ENCODE measurements at places on chromosomes 4 and X. TPM values are rescaled to one million over a fixed set of nuclear protein-coding genes. Genes with fewer than 3 reads are reported as not detected.

GRCh38 chrX:129830494-129830893 lies 13.2 kb downstream of the ZDHHC9 start:
- peaks cover 9% of the 10 kb centered on the region for H3K4me1 ChIP-seq
- DNase-seq = no peak
- H3K27me3 ChIP-seq = no peaks in the 10 kb centered on the region

GRCh38 chr4:27350161-27350560 lies 489.5 kb downstream of the STIM2 start:
- H3K36me3 ChIP-seq = no peaks in the 10 kb centered on the region
- no peaks in the 10 kb centered on the region for H3K4me1 ChIP-seq
- no peak overlapping the region for H3K27ac ChIP-seq

Gene MTNR1A
- not detected for total RNA-seq

GRCh38 chr4:53605783-53606182 lies 14.5 kb upstream of the LNX1 start:
- no peak for DNase-seq
- H3K4me1 ChIP-seq = no peaks in the 10 kb centered on the region
- H3K4me3 ChIP-seq = no peak overlapping the region

- H3K4me1 ChIP-seq = no peaks in the 10 kb centered on the region
- H3K27me3 ChIP-seq = peaks cover 8% of the 10 kb centered on the region
- DNase-seq = no peak
- H3K27ac ChIP-seq = no peak overlapping the region
- H3K4me3 ChIP-seq = no peak overlapping the region
These were observed 39.4 kb downstream of the UGT2A2 start for GRCh38 chr4:69600013-69600412.
